ENCODE measurements at places on chromosomes 4 and X.

- DNase-seq, result no peak
These were observed 18.5 kb downstream of the CASP6 start for GRCh38 chr4:109684727-109685126.

- DNase-seq, result no peak
These were observed 149.2 kb downstream of the STK32B start for GRCh38 chr4:5200513-5200912.

- DNase-seq, result no peak
These were observed 1151.3 kb upstream of the IGFBP7 start for GRCh38 chr4:58261526-58261925.

DNA sequence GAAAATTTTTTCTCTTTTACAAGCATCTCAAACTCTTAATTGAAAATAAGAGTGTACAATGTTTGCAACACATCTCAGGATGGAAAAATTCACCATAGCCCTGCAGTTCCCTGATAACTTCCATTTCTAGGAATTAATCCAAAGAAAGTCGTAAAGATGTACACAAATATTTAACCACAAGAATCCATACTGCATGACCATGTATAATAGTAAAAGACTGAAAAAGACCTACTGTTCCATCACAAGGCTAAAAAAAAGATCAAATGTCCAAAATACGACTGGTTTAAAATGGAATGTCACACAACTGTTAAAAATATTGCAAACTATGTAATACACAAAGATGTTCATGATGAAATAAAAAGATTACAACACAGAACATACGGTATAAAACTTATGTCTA, 32.1 kb downstream of the HUWE1 start:
- no peak for DNase-seq

GRCh38 chrX:6465756-6466155, 69.2 kb downstream of the VCX3A start:
- no peak for DNase-seq

GRCh38 chr4:81166458-81167160, 48.4 kb downstream of the PRKG2 start:
- DNase-seq, result no peak

DNA sequence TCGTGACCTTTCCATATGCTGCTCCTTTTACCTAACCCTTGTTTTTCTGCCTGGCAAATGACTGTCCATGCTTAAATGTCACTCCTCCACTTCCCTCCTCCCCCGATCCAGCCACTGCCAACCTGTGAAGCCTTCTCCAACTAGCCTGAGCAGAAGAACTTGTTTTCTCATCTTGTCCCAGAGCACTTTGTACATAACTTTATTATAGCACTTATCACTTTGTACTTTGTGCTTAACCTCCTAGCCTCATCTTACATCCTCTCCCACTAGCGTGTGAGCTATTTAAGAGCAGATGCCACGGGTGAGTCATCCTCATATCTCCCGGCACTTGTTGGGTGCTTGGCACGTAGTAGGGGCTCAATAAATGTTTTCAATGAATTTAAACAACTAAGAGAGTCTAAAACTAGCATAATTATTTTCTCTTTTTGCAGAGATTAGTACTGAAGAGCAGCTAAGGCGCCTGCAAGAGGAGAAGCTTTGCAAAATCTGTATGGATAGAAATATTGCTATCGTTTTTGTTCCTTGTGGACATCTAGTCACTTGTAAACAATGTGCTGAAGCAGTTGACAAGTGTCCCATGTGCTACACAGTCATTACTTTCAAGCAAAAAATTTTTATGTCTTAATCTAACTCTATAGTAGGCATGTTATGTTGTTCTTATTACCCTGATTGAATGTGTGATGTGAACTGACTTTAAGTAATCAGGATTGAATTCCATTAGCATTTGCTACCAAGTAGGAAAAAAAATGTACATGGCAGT, 46.9 kb downstream of the XIAP start:
- DNase-seq, result no peak

DNA sequence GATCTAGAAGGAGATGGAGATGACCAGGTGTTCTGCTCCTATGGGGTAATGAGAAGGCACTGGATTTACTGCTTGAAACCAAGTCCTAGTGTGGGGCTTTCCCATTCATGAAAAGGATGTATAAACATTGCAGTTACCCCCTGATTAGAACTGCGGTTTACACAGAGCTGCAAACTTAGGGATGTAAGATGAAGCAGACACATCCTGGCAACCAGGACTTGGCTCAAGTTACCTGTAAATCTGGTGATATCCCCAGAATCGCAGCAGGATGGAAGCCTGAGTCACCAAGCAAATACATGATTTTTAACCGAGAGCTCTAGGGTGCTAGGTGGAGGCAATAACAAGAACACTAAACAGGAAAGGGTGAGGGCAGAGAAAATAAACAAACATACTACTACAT, 178.6 kb upstream of the MAMLD1 start:
- no peak for DNase-seq

DNA sequence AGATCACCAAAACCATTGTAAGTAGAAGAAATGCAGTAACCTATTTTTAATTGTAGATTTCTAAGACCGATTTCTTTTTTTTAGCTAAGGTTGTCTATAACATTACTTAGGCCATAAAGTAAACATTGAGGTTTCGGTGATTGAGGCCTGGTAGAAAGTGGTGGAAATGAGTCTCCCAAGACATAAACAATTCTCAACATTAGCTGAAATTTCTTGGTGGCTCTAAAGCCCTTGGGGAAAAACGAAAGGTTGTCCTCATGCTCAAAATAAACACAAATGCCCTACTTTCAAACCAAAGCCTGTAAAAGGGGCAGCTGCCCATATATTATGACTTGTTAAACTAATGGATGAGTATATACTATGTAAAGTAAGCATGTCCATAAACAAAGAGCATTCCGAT, 98.8 kb downstream of the SCFD2 start:
- no peak for DNase-seq

DNA sequence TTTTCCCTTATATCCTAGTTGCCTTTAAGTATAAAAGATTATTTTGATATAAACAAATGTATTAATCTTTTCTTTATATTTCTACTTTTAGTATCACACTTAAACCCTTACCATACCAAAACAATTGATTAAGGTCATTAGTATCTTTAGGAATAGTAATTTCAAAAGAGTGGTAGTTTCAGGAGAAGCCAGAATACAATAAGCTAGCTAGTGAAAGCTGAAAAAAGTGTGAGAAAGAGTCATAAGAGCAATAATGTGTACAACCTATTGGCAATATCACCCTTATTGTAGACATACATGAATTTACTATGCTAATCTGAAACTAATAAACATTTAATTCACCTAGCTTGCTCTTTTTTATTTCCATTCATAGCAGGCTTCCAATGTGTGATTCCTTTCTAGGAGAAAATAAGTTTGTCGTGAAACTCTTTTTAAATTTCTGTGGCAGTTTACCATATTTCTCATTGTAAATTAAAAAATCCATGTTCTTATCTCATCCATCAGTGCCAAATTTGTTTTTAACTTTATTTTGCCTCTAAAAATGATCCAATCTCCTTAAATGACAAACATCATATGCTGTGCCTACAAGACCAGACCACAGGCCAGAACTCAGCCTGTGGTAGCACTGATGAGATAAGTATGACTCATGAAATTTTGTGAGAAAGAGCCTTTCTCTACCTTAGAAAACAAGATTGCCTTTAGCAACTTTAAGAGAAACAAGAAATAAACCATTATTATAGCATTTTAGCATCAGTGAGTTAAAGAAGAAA, 8.1 kb downstream of the NEK1 start:
- no peak for DNase-seq

Measured in stimulated activated CD8-positive, alpha-beta memory T cell treated with anti-CD3 and anti-CD28 coated beads, Interleukin-7, amount 100 ng/mL, for 1 hour (primary cell).